ENCODE measurements at places on chromosomes 13 and 19.

DNA sequence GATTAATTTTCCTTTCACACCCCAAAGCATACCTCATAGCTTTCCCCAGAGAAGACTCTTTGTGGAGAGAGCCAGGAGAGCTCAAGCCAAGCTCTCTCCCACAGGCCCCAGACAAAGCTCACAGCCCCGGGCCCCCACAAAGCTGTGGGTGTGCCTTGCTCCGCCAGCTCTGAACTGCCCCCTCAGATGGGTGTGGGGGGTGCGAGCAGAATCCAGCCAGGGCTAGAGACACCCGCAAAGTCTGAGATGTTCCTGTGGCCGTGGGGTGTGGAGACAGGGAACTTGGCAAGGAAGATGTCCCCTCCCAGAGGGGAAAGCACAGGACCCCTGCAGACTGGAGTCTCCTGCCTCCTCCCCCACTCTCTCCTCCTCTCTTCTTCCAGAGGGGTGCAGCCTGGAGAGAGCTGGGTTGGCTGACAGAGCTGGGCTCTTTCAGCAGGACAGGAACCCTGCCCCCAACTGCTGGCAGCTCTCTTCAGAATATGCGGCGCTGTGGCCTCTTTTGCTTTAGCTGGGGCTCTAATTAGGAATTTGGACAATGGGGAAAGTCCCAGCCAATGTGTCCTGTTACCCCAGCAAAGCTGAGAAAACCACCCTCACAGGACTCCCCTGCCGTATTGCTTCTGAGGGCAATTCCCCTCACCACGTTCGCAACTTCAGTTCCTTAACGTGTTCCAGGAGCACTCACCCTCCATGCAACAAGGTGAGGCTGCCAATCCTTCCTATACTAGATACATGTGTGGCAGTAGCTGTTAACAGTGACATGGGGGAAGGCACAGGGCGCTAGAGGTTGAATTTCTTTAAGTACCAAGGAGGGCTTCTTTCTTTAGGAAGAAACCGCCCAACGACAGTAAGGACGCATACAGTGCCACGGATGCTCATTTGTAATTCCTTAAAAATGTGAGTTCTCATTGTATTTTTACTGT lies 170.0 kb downstream of the COL4A1 start:
- DNase-seq = peak; percentile 75

GRCh38 chr13:42039457-42039945 lies 8.9 kb upstream of the DGKH start:
- no peak for DNase-seq

DNA sequence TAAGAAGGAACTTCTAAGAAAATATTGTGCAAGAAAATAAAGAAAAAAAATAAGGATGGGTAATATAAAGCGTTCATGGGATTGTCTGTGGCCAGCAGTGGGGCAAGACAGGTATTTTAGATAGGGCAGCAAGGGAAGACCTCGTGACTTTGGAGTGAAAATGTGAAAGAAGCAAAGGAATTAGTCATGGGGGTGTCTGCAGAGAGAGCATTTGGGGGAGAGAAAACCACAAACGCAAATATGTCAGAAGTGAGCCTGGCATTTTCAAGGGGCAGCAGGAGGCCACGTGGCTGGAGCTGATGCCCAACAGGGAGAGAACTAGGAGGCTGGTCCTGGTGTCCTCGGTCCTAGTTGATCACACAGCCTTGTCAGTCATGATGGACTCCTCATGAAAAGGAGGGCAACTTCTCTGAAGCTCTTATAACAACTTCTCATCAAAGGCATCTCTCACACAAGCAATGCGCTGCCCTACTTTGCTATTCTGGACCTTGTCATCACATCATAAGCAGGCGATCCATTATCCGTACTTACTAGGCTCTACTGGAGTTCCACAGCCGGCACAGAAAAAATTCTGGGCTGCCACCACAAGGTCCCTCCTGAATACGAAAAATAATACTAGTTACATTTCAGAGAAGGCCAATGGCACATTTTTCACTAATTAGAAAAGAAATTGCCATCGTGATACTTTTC lies 31.0 kb downstream of the RUBCNL start:
- DNase-seq = no peak

DNA sequence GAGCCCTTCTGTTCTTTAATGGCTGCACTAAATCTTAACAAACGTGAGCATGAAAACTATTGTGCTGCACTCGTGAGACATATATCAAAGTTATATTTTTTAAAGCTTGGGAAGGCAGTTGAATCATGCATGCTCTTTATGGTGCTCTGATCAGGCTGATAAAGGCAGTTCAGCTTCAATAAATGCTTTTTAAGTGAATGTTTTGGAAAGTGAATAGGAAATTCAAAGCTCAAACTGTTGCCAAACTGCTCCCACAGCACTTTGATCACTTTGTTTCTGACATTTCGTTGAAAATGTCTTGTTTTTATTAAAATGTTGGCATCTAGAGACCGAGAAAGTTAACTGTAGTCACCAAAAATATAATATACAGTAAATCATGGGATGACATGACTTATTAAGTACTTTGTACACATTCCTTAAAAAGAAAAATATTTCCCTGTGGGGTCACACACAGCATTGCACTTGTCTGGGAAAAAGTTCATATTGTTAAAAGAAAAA lies 625.7 kb upstream of the PCDH9 start:
- no peak for DNase-seq

DNA sequence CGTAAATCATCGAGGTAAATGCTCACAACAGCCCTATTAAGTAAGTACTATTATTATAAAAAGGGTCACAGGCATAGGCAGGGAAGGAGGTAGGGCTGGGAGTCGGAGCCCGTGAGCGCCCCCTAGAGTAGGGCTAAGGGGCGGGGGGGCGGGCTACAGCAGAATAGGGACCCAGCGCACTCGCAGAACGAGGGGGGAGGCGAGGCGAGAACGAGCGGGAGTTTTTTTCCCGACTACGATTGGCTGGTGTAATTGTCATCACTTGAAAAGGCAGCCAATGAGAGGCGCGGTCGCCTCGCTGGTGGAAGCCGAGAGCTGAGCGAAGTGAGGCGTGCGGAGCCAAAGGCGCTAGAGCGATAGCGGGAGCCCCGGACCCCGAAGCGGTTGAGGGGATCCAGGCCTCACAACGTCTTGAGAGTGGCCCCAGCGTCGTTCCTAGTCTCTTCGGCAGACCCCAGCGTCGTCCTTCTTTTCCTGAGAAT lies 24.2 kb downstream of the KEAP1 start:
- peak; percentile 97 for DNase-seq

- peak; percentile 54 for DNase-seq
Measured at GRCh38 chr19:38251564-38252051, 4.6 kb downstream of the PPP1R14A start.

- no peak for DNase-seq
Measured at GRCh38 chr19:13992025-13992424, 14.1 kb downstream of the RFX1 start.

GRCh38 chr13:95123726-95124125 lies 177.5 kb downstream of the ABCC4 start:
- no peak for DNase-seq

- no peak for DNase-seq
Measured at GRCh38 chr13:60148918-60149317, 14.8 kb downstream of the DIAPH3 start.

- DNase-seq = no peak
Measured at GRCh38 chr19:27780367-27781075, 1432.4 kb downstream of the UQCRFS1 start.

GRCh38 chr19:35796645-35797542 lies 15.8 kb downstream of the PRODH2 start:
- DNase-seq = peak; percentile 71

GRCh38 chr19:31894451-31894850 lies 451.0 kb upstream of the ZNF507 start:
- no peak for DNase-seq

DNA sequence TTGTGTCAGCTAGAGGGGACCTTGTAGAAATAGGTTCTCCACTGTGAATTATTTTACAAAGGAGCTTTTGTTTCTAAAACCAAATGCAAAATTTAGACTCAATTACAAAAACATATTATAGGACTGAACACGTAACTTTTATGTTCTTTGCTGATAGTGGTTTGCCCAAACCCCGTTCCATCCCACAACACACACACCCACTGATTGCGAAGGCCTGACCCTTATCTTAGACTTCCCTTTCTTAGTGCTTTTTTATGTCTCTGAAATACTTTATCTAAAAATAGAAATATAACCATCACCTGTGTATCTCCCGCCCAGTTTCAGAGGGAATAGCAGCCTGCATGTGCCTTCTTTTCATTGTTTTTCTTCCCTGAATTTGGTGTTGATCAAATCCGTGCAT lies 13.0 kb downstream of the CCNA1 start:
- DNase-seq = no peak

DNA sequence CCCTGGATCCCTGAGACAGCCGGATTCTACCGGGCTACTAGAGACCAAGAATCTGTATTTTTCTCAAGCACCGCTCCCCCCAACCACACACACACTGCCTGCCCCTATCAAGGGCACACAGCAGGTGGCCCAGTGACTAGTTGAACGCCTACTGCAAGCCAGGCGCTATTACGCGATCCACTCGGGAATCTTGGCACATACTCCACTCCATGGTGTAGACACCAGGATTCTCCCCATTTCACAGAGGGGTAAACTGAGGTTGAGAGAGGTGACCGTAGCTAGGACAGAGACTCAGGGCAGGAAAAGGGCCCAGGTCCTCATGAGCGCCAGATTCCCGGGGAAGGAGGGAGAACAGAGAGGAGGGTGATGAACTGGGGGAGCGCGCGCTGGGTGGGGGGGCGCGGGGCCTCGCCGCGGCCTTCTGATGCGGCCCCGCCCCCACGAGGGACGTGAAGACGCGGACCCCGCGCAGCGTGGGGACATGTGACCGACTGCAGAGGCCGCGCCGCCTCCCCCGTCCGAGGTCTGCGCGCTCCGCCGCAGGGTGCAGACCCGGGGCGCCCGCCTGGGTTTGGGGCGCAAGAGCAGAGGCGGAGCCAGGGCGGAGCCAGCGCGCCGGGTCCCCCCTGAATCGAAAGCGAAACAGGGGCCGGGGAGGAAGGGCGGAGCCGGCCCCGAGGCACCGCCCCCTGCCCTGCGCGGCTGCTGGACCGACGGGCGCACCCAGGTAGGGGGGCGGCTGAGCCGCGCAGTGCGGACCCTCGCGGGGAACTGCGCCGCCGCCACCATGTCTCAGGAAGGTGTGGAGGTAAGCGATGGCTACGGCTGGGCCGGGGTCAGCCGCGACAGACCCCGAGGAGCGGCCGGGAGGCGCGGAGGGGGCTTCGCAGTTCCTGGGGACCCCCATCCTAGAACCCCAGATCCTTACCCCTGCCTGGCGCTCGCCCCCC lies at the start of gene SHFL:
Gene SHFL, plus strand, starts transcription at position 677 of the 950 bp plus-strand sequence. Its CDS starts 111 bp downstream, at position 788.
- DNase-seq = peak; percentile 99

DNA sequence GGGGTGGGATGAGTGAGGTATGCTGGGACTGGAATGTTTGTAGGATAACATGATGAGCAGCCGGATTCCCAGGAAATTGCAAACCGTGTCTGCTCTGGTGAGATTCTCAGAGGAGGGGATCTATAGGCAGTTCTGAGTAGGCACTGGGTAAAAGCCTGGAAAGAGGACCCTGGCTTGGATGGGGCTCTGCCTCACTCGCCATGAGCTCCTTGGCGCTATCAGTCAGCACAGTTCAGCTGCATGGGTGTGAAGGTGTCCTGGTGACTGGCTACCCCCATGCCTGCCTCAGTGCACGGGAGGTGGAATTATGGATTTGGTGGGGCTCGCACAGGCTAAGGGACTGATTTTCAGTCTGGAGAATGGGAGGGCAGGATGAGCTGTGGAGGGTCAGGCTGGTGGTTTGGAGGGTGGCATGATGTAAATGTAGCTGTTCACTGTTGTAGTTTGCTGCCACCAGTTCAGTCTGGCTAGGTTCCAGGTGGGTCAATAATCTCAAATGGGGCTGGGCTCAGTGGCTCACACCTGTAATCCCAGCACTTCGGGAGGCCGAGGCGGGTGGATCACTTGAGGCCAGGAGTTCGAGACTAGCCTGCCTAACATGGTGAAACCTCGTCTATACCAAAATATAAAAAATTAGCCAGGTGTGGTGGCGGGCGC lies 9.2 kb upstream of the ZNF627 start:
- DNase-seq = no peak

DNA sequence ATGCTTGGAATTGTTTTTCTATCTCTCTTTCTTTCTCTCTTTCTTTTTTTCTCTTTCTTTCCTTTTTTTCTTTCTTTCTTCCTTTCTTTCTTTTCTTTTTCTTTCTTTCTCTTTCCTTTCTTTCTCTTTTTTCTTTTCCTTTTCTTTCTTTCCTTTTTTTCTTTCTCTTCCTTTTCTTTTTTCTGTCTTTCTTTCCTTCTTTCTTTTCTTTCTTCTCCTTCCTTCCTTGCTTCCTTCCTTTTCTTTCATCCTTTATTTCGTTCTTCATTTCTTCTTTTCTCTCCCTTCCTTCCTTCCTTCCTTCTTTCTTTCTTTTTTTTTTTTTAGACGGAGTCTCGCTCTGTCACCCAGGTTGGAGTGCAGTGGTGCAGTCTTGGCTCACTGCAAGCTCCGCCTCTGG lies 1.9 kb upstream of the MEX3D start:
- no peak for DNase-seq

DNA sequence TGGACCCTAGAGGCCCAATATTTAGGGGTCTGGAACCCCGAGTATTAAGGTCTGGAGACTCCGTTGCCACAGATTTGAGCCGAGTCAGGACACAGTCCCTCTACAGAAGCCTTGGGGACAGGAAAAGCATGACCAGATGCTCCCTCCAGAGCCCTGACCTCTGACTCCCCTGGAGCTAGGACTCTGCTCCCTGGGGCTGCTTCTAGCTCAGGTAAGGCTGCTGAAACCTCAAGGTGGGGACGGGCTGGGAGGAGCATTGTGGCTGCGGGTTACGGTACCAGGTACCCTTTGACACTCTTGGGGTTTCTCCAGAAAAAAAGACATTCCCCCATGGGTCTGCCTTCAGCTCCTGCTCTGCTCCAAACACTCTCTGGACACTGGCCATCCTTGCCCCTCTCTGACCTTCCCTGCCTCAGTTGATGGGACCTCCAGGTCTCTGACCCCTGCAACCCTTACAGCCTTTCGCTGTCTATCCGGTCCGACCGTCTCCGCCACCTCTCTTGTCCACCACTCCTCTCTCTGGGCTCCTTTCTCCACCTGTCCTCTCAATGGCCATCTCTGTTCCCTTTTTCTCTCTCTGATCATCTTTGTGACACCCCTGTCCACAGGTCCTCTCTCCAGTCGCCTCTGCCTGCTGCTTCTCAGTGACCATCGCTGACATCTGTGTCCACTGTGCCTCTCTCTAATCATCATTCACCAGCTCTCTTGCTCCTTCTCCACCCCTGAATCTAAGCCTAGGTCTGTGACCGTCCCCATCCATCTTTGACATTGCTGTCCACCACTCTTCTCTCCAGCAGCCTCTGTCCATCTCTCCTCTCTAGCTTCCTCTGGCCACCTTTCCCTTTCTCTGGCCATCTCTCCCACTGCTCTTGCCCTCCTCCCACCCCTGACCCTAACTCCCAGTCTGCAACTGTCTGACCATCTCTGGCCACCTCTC lies 1.4 kb downstream of the LRFN3 start:
- DNase-seq = peak; percentile 61

GRCh38 chr13:63696055-63696454 lies 2280.4 kb upstream of the PCDH20 start:
- no peak for DNase-seq

- peak; percentile 60 for DNase-seq
Measured at GRCh38 chr19:6531956-6532243, 1.1 kb downstream of the TNFSF9 start.
